ENCODE measurements at places on chromosomes 3 and 15.

DNA sequence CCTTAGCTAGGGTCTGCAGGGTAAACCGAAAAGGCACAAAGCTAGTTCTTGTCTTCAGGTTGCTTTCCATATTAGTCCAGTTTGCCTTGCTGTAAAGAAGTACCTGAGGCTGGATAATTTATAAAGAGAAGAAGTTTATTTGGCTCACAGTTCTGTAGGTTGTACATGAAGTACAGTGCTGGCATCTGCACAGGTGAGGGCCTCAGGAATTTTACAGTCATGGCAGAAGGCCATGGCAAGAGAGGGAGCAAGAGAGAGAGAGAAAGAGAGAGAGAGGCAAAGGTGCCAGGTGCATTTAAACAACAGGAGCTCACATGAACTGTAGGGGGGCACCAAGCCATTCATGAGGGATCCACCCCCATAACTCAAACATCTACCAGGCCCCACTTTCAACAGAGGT is 26.9 kb downstream of the TRIM42 start:
- DNase-seq, result no peak

GRCh38 chr3:187802928-187803259 is 57.6 kb upstream of the BCL6 start:
- DNase-seq, result peak; percentile 30

- DNase-seq, result no peak
Measured at GRCh38 chr3:5298453-5298852, 110.9 kb downstream of the EDEM1 start.

- peak; percentile 22 for DNase-seq
Measured at GRCh38 chr3:112973325-112974177, 1.4 kb downstream of the CD200R1 start.

- DNase-seq, result no peak
Measured at GRCh38 chr3:20096135-20096685, 56.0 kb downstream of the KAT2B start.

All from stimulated activated CD4-positive, alpha-beta T cell treated with anti-CD3 and anti-CD28 coated beads, TNF-alpha, amount 100 ng/mL, for 4 hours (primary cell).